ENCODE measurements at places on chromosomes 5 and 9.

DNA sequence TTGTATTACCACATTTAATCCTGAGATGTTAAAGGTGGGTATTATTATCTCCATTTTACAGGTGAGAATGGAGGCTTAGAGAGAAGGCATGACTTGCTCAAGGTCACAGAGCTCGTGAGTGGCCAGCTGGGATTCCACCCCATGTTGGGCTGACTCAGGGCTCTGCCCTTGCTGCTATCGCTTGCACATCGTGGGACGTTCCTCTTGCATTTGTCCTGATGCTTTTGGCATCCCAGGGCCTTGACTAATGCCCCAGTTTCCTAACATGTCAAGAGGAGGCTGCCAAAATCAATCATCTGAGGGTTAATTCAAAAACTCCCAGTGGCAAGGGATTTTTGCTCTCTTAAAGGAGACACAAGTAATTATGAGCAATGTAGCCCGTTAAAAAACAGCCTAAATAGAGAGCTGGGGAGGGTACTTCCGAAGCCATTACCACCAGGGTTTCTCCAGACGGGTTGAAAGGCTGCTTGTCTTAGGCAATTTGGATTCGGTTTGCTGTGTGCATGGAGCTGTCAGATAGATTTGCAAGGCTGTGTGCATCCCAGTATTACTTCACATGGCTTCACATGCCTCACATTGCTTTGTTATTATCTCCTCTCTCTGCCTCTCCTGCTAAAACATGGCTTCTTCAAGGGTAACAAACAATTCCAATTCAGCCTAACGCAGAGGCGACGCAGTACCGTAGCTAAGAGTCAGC is 347.4 kb downstream of the DRD1 start:
- no peak for DNase-seq

- no peak for DNase-seq
These were observed 1.2 kb upstream of the TJP2 start for GRCh38 chr9:69172895-69173294.

DNA sequence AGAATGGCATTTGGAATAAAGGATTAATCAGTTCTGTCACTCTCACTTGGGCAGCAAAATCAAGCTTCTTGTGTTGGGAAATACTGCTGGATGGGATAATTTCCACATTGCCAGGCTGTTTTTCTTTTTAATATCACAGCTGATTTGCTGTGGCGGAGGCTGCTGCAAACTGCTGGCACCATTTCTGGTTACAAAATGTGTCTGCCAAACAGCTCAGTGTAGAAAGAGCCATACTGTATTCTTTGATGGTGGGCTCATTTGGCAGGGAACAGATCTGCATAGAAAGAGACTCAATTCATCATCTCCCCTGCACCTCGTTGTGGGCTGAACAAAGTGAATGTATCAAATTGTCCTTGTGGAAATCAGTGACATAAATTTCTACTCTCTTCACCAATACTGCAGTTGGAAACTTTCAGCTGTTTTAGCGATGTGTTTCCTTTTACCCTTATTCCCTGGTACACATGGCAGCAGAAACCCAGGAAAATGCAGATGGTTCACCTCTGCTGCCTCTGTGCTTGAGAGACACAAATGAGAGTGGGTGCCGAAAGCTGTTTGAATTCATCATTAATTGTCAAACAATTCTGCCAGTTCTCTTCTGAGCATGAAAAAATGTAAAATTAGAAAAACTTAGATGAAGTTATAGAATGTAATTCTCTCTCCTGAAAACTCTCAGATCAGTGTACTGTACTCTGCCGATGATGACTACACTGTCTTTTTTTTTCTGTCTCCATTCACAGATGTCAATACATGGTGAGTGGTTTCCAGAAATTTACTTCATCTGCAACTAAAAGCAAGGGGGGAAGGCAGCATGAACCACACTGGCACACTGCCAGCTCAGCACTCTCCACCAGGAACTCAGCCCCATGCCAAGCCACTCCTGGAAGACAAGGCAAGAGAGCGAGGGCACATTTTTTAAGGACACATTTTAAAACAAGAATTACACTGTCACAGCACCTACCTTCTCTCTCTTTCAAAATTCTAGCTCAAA is 75.0 kb downstream of the HMHB1 start:
- DNase-seq, result peak; percentile 83

- DNase-seq, result no peak
These were observed 312.8 kb upstream of the CTNND2 start for GRCh38 chr5:12217039-12217438.

DNA sequence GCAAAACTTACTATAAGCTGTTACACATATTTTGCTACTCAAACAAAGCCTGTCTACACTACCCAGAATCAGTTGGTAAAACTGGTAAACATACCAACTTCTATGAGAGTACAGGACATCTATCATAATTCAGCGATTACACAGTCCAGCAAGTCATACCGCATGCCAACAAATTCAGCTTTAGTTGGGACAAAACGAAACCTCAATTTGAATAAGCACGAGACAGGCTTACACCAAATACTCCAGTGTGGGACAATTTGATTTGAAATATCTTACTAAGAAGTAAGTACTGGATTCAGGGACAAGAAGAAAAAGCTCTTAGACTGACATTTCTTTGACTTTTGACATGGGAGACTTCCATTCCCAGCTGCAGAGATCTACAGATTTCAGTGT is 2.0 kb downstream of the NRG2 start:
- DNase-seq, result no peak

DNA sequence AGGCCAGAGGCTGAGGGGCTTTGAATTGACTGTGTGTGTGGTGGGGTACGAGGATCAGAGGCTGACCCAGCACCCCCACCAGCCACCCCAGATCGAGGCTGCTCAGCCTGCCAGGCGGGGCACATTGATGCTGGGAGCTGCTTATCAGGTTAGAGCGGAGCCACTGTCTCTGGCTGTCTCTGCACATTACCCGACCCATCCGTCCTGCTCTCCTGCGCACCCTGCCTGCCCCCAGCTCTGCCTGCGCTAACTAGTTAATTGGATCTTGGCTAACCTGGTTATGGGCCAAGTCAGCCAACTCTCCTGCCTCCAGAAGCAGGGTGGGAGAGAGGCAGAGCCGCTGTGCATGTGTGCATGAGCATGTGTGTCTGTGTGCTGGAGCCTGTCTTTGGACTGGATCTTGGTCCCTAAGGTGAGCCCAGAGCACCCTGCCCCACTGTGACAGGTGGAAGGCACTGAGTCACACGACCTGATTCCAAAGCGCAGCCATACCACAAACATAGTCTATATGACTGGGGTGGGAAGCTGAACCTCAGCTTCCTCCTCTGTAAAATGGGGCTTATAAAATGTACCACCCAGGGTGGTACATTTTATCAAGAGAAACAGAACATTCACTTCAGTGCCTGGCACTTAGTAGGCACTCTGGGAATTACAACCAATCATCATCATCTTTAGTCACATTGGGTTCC is 39.7 kb downstream of the PCDH1 start:
- peak; percentile 94 for DNase-seq

- DNase-seq, result no peak
These were observed 133.3 kb upstream of the C6 start for GRCh38 chr5:41346609-41347008.

GRCh38 chr5:143347046-143347445 is 56.4 kb downstream of the NR3C1 start:
- DNase-seq, result no peak

Measured in BE2C (cell line).